ENCODE measurements at places on chromosomes 12 and 14.

DNA sequence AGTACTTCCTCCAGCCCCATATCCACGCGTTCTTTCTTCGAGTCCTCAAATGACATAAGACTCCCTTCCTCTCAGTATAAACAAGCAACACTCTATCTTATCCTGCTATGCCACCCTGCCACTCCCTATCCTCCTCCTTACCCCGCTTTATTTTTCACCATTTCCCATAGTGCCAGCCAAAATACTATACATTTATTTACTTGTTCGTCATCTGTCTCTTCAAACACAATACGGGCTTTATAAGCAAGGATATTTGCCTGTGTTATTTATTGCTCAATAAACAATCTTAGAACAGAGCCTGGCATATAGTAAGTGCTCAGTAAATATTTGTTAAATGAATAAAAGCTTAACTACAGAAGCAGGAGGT is 444.9 kb downstream of the EGLN3 start:
- DNase-seq, result no peak

DNA sequence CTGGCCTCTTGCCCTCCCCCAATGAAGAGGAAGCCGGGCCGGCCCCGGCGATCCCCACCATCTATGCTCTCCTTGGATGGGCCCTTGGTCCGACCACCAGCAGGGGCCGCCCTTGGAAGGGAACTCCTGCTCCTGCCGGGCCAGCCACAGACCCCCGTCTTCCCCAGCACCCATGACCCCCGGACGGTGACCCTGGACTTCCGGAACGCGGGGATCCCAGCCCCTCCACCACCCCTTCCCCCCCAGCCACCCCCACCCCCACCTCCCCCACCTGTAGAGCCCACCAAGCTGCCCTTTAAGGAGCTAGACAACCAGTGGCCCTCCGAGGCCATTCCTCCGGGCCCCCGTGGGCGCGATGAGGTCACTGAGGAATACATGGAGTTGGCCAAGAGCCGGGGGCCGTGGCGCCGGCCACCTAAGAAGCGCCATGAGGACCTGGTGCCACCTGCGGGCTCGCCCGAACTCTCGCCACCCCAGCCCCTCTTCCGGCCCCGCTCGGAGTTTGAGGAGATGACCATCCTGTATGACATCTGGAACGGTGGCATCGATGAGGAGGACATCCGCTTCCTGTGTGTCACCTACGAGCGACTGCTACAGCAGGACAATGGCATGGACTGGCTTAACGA is 19.4 kb downstream of the SETD1B start:
- DNase-seq, result no peak

DNA sequence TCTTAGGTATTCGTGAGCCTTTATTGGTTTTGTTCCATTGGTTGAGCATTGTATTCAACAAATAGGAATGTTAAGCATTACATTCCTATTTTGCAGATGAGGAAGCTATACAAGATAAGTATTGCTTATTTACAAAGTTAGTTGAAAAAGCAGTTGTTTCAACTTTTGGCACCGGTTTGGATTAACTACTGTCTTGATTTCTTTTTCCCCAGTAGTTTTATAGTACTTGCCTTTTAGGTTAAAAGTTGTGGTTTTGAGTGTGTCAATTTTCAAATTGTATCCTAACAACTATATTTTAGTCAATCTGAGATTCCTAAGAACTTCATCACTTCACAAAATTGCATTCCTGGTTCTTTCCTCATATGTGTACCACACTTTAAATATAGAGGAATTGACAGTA is 23.8 kb upstream of the MBIP start:
- DNase-seq, result no peak

DNA sequence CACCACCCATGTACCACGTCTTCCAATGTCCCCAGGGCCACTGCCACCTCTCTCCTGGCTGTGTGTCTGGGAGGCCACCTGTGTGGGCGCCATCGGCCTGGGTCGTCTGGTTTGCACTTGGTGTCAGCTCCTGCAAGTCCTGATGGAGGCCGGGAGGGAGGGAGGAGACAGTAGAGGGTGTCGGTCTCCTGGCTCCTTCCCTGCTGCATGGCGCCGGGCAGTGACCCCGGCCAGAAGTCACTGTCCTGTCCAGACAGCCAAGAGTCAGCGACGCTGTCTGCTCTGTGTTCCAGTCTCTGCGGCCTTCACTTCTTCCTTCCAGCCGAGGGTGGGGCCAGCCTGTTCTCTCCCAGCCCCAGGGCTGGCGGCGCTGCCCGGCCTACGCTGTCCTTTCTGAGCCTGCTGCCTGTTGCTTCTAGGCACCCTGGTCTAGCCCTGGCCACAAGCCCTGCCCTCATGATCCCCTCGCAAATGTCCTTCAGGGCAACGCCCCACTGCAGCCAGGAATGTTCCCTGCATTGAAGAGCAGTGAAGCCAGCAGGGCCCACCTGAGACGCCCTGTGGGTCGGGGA is 13.0 kb upstream of the LBHD2 start:
- DNase-seq, result no peak

DNA sequence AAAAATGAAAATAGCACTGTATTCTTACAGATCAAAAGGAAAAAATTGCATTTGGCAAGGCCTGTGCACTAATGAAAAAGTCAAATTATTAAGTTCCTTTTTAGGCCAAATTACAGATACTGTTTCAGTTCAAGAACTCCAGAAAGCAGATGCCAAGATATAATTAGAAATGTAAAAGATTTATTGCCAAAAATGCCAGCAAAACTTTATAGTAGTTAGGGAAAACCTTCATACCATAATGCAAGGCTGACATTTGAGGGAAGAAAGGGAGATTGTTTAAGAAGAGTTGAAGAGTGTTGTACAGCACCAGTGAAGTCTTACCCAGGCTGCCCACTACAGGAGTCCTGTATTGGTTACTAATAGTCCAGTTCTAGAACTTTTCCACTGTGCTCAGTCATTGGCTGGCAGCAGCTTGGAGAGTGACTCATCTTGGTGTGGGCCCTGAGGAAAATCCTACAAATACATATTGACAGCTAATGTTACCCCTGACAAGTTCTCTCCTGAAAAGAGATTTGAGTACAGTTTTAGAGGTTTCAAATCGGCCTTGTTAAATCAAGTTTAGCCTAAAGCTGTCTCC is 600.4 kb downstream of the C12orf50 start:
- no peak for DNase-seq

GRCh38 chr14:89319687-89320086 is 97.3 kb downstream of the FOXN3 start:
- no peak for DNase-seq

GRCh38 chr12:72102150-72102549 is 163.5 kb downstream of the TPH2 start:
- DNase-seq, result no peak

GRCh38 chr14:99544991-99545390 is 59.0 kb downstream of the CCDC85C start:
- DNase-seq, result no peak

GRCh38 chr12:26271024-26271423 is 75.7 kb downstream of the SSPN start:
- DNase-seq, result peak; percentile 11

DNA sequence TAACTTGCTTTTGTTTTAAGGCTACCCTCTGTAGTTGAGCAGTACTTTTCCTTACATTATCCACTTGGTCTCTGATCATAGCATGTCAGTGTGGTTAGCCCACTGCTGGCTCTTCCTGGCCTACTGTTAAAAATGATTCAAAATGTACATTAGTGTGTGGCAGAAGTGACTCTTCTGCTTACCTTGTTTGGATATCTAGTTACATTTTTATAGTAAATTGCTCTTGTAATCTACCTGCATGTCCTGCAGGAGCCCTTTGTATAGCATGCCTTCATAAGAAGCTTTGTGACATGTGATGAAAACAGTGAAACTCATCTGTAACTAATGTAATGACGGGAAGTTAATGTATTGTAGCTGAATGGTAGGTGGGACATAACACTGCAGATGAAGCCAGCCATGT is 8.1 kb downstream of the SPATS2 start:
- no peak for DNase-seq

GRCh38 chr12:66999141-66999540 is 270.0 kb upstream of the CAND1 start:
- DNase-seq, result no peak

DNA sequence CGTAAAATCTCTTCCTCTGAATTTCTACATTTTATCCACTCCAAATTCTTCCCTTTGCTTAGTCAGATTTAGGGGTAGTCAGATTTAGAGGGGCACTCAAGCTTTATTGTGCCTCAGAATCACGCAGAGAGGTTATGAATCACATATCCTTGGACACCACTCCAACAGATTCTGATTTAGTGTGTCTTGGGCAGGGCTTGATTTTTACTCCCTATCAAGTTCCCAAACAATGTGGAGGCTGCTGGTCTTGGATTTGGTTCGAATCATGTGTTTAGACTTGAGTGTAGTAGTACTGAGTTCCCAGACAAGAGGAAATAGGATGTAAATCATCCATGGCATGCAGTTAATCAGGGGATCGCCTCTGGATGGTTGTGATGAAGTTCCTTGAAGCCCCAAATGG is 298.1 kb upstream of the CLEC14A start:
- no peak for DNase-seq

DNA sequence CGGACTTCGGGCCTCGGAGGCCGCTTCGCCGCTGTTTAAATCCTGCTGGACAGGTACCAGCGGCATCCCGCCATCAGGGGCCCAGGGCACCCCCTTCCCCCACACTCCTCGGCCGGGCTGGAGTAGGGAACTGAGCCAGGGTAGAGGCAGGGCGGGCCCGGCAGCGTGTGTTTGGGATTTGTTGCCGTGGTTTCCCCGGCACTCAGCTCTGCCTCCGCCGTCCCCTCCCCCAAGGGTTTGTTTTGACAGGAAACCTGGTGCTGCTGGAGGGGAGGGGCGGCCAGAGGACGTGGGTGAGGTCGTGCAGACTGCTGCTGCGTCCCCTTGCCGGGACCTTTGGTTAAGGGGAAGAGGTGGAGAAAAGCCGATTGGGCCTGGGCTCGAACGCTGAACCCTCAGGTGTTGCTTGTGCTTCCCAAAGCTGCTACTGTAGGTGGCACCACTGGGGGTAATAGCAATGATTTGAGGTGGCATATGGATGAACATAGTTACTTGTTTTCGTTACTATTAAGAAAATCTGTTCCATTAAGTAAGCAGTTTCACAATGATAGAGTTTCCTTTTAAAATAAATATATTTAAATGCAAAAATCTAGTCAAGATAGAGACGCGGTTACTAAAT is 778 bp downstream of the TCP11L2 start:
- DNase-seq, result peak; percentile 63

DNA sequence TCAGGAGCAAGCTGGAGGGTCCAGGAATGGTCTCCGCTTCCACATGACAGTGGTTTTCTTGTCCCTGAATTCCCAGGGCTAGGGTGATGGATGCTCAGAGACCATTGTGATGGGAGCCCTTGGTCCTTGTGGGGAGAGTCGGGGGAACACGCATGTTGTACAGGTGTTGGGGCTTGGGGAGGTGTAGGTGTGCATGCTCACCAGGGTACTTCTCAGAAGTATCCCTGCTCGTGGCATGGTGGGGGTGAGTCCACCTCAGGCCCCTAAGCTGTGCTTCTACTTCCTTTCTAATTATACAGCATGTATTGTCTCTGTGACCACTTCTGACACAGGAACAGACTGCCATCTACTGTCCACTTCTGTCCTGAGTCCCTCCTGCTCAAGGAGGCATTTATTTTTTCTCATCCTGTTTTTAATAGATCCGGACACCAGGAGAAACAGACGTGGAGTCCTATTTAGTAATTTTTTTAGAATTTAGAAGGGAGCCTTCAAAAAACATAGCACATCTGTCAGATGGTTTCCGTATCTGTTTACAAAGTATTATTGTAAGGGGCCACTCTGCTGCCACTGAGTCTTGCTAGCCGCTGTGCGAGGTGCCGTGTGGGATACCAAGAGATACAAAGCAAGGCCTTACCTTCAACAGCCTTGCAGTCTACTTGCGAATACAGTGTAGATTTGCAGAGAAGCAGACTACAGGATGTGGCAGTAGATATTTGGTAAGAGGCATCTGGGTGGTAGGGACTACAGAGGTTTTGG is 10.5 kb downstream of the NTF3 start:
- DNase-seq, result peak; percentile 73

DNA sequence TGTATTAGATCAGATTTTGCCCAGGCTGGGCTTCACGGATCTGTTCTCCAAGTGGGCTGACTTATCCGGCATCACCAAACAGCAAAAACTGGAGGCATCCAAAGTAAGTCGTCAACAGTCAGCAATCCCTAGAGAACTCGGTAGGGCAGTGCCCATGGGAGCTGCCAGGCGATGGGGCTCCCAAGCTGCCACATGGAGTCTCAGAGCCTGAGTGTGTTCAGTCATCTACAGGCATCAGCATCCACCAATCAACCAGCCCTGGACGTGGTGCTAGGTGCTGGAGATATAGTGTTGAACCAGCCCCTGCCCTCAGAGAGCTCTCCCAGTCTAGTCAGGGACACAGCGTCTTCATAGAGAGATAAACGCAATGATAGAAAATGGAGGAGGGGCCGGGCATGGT is 6.9 kb downstream of the SERPINA4 start:
- no peak for DNase-seq

DNA sequence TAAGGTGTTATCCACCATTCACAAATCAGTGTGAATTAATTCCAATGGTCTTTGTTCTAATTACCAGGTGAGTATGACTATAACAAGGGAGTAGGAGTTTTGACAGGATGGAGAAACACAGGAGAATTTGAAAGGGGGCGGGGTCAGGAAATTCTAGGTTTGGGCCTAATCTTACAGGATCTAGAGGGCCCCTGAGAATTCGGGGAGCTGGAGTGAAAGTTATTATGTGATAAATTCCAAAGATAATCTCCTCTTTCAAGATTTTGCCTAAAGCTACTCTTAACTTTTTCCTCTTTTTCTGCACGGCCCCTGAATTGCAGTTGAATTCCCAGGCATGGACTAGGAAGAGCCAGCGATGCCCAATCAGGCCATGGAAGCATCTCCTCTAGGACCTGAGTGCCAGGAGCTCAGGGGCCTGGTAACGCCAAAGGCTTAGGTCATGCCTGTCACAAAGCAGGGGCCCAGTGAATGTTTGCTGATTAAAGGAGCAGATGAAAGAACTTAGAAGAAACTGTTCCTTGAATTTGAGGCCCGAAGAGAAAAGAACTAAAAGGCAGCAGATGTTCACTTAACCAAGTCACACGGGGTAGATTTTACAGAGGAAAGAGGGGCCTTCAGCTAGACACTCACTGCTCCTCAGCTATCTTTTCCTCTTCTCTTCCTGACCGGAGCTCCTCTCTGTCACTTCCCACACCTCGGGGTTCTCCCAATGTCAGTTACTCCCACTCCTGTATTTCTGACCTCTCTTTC is 195.5 kb downstream of the PPM1H start:
- DNase-seq, result no peak

- DNase-seq, result no peak
Observed at GRCh38 chr12:122022393-122023338, 982 bp downstream of the BCL7A start.

- peak; percentile 12 for DNase-seq
Observed at GRCh38 chr12:96766232-96766631, 140.8 kb upstream of the NEDD1 start.

- DNase-seq, result no peak
Observed at GRCh38 chr14:54010981-54011380, 54.4 kb upstream of the BMP4 start.

DNA sequence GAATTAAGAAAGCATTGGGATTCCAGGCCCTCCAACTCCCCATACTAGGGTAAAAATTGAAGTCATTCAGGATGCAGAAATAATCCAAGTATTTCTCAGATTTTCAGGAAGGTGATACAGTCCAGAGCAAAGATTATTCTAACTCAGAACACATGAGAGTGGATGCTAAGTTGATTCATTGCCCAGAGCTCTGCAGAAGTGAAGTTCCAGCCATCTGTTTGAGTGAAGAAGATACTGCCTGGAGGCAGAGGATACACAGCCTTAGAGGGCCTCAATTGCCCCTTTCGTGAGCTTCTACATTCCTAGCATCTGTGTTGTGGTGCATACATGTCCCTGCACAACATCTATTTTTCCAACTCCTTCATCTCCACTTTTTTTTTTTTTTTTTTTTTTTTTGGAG is 36.9 kb upstream of the SMUG1 start:
- DNase-seq, result no peak

- DNase-seq, result no peak
Observed at GRCh38 chr14:38366374-38366773, 110.5 kb upstream of the CLEC14A start.
